ENCODE measurements at places on chromosomes 5 and 9.

DNA sequence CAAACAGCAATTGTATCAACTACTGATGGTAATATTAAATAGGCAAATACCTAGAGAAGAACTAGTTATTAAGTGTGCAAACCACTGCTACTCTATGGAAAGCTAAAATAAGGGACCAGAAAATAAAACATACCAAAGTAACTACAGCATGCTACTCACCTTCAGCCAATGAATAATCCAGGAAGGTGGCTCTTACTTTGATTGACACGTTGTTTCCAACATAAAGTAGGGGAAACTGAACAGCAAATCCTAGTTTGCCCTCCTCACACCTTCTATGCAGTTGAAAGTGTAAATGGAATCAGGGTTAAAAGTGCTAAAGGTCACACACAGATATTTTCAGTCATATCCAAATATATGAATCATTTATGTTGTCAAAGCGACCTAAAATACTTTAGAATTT is 5.1 kb upstream of the FST start:
- DNase-seq, result no peak

DNA sequence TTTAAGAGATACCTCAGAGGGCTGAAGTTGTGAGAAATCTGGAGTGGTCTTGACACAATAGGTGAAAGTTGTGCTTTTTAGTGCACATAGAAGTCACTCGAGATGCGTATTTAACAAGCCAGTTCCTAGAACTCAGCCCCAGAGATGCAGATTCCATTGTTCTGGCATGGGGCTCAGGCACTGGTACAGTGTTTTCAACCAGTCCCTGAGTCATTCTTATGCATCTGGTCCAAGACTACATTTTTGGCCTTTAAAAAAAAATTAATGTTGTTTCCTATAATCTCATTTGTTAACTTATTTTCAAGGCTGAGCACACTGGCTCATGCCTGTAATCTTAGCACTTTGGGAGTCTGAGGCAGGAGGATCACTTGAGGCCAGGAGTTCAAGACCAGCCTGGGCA is 29.6 kb downstream of the PTTG1 start:
- DNase-seq, result no peak

DNA sequence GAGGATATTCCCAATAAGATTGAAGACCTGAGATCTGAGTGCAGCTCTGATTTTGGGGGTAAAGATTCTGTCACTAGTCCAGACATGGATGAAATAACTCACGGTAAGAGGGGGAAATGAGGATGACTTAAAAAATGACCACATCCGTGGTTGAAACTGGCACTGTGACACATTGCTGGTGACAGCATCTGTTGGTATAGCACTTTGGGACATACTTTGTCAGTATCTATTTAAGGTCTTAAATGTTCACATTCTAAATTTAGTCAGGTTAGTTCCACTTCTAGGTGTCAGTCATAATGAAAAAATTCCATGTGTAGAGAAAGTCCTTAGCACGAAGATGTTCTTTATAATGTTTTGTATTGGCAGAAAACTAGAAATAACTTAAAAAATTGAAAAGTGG is 70.9 kb downstream of the GAPVD1 start:
- peak; percentile 52 for DNase-seq

- DNase-seq, result no peak
Observed at GRCh38 chr5:10590226-10590999, 26.5 kb downstream of the ANKRD33B start.

- no peak for DNase-seq
Observed at GRCh38 chr5:40227931-40228330, 451.8 kb upstream of the PTGER4 start.

GRCh38 chr5:30392897-30393296 is 800.6 kb upstream of the CDH6 start:
- no peak for DNase-seq

DNA sequence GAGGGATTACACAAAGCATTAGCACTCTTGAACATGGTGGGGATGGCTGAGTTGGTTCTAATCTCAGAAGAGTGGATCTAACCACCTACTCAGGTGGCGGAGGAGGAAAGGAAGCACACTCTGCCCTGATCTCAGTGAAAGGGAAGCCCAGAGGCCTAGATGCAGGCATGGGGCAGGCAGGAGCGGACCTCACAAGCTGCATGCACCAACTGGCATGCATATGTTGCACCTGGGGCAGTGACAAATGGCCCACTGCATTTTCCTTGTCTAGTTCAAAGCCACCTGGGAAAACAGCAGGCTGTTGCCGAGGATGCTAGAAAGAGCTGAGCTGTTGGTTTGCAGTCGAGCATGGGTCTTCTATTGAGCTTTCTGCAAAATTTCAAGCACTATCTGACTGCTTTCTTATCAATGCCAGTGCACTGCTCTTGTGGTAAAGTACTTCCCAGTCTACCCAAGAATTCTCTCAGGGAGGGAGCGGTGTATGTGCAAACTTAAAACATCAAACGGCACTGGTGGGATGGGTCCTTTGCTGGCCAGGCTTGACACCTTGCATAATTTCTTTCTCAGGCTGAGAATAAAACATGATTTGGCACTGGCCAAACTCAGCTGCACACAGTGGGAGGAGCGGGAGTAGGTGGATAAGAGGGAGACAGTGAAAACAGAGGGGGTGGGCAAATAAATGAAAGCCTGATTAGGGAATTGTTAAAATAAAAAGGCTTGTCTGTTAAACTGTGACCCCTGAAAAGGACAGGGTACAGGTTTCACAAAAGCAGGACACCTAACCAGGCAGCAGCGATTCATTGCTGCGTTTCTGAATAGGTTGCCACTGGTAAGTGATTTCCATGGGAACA is 108.9 kb downstream of the MARCHF3 start:
- DNase-seq, result no peak

DNA sequence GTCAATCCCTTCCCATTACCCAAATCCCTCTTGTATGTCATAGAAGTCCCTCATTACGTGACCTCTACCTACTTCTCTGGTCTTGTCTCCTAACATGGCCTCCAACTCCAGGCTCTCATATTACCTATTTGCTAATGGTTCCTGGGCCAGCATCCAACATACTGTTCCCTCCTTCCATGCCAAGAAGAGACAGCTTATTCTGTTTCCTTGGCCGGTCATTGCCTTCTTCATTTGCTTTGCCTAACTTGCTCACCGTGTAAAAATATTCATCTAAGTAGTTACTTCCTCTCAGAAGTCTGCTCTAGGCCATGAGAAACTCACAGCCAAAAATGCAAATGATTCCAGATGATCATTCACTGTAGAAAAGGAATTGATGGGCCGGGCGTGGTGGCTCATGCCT is 8.9 kb upstream of the IL6ST start:
- no peak for DNase-seq

- no peak for DNase-seq
Observed at GRCh38 chr9:124828489-124829333, 24.5 kb upstream of the WDR38 start.

- no peak for DNase-seq
Observed at GRCh38 chr5:173334808-173335207, 6.6 kb upstream of the STC2 start.

DNA sequence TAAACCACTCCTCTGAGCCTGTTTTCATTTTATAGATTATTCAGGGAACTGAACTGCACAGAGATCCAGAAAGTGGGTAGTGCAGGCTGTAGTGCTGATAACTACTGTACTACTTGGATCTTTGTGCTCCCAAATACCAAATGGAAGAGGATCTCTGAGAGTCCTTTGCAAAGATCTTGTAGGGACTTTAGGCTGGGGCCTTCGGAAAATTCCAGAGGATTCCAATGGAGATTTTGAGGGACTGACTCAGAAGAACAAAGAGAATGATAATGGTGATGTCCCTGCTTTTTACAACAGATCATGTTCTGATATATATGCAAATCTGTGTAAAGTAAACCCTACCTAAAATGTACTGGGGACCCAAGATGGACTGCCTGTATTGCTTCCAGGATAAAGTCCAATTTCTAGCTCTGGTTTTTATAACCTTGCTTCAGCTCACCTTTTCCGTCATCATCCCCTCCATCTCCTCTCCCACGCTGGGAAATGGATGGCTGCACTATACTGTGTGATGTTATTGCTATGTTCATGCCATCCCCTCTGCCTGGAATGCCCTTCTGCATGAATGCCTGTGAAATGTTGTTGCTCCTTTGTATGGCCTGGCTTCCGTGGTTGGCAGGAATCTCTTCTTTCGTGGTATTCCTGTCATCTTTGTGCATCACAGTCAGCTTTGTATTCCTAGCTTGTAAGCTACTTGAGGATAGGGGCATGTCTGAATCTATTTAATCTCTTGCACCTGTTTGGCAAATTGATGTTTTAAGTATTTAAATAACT is 9.7 kb upstream of the PSMD5 start:
- DNase-seq, result no peak

- DNase-seq, result no peak
Observed at GRCh38 chr5:79032782-79033181, 36.7 kb downstream of the DMGDH start.

- no peak for DNase-seq
Observed at GRCh38 chr9:105024529-105024928, 96.6 kb upstream of the ABCA1 start.

- DNase-seq, result no peak
Observed at GRCh38 chr9:36078051-36078450, 41.3 kb downstream of the RECK start.

DNA sequence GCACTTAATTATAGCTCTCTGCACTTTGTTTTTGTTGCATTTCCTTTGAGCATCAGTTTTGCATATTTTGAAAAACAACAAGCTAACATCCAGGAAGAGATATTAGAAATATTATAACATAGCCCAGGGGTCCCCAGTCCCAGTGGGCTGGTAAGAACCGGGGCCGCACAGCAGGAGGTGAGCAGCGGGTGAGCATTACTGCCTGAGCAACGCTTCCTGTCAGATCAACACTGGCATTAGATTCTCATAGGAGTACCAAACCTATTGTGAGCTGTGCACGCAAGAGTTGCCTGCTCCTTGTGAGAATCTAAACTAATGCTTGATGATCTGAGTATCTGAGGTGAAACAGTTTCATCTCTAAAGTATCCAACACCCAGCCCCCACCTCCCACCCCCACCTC is 675.9 kb upstream of the ZNF608 start:
- no peak for DNase-seq

DNA sequence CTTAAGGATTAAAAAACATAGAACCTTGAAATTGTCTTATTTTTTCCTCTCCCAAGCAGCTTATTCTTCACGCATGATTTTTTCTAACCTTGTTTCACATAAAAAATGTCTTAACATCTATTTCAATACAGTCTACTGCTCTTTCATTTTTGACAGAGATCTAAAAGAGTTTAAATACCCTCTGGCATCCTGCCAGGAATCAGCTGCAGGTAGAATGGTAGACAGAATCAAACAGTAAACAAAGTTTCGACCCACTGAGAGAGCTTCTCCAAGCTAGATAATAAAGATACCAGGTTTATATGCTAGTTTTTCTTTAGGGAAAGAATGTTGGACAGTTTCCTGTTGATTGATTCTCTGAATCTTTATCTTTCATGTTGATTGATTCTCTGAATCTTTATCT is 555.8 kb upstream of the CDH9 start:
- no peak for DNase-seq

- no peak for DNase-seq
Observed at GRCh38 chr9:105993116-105993854, 298.9 kb downstream of the TMEM38B start.

GRCh38 chr5:164237486-164237885 is 732.1 kb downstream of the MAT2B start:
- no peak for DNase-seq

- no peak for DNase-seq
Observed at GRCh38 chr9:116806075-116806474, 119.0 kb downstream of the TRIM32 start.

GRCh38 chr9:132267660-132268059 is 87.1 kb downstream of the SETX start:
- DNase-seq, result no peak

DNA sequence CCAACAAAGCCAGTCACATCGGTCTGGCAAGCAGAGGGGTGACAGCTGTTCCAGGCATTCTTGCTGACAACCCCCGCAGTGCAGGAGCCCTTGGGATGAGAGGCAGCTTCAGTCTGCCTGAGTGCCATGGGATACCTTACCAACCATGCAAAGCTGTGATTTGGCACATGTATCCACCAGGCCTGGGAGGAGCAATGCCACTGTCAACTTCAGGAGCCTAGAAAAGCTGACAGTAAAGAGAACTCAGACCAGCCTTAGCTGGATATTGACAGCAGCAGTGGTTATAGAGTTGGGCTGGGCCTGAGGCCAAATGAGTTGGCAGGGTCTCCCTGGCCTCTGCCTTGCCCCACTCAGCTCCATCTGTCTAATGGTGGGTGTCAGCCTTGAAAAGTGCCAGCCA is 10.1 kb upstream of the PLPPR1 start:
- DNase-seq, result no peak

- DNase-seq, result no peak
Observed at GRCh38 chr9:96668868-96669534, 13.9 kb upstream of the PRXL2C start.

GRCh38 chr5:149529463-149529862 is 21.8 kb downstream of the CSNK1A1 start:
- DNase-seq, result no peak

GRCh38 chr5:178210073-178210535 is 5.8 kb downstream of the HNRNPAB start:
- DNase-seq, result no peak

GRCh38 chr5:143311428-143311827 is 92.1 kb downstream of the NR3C1 start:
- no peak for DNase-seq

DNA sequence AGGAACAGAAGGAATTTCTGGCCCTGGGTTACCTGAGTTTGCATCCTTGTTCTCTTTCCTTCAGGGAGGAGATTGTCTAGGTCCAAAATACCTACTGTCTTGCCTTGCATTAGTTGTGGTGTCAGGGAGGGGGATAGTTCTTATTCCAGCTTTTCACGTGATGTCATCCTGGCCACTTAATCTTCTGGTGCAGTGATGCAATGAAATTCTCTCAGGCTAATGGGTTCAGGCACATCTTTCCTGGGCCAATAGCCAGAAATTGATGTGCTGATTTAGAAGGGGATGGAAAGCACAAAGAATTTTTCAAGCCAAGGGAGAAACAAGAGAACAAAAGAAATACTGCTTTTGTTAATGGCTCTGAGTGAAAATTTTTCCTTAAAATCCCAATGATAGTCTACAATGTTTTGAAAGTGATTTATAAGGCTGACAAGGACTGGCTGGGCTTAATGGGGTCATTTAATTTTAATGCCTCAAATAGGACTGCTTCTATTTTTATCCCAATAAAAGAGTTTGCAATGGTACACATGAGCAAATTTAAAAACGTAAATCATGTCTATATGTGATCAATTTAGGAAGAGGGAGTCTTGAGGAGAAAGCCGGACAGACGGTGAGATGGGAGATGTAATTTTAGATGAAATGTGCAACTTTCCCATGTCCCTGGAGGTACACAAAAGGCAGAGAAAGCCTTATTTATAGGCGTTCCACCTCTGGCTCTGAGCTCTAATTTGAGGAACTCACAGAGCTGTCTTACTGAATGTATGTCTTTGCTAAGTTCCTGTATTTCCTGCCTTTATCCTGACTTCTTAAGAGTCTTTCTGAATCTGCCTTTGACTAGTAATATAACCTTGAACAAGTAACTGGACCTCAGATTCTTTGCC is 89.3 kb upstream of the SV2C start:
- no peak for DNase-seq

GRCh38 chr5:151480384-151481293 is 33.2 kb downstream of the SLC36A1 start:
- DNase-seq, result no peak

Data from GM19239 (cell line).